Umbilical cord (tissue), 2 donors: ENCODE measurements at places on chromosomes 3 and 15.

DNA sequence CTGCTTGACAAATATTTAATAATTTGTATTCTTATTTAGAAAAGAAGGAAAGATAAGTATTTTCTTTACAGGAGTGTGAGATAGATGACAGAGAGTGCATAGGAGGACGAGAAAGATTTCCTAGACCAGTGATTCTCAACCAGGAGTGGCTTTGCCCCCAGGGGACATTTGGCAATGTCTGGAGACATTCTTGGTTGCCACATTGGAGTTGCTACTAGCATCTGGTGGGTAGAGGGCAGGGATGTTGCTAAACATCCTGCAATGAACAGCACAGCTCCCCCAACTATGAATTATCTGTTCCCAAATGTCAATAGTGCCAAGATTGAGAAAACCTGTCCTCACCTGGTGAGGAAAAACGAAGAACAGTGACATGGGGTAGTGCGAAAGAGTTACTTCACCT, 30.8 kb upstream of the MINAR1 start:
- DNase-seq: no peak

- peak; percentile 78 for DNase-seq
Observed at GRCh38 chr3:64260431-64260830, 35.2 kb upstream of the PRICKLE2 start.

DNA sequence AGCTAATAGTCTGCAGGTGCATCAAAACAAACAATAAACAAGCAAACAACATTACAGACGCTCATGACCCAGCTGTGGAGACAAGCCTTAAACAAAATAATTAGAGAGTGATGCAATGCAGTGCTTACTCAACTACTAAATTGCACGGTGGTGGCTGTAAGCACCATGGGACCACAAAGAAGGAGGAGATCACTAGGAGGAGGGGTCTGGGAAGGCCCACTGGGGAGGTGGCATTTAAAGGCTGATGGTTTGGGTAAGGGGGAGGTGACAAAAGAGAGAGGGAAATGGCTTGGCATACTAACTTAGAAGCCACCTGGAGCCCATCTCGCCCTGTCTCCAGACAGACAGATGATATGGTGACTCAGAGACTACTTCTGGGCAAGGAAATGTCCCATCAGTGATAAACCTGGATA, 516.7 kb downstream of the FOXP1 start:
- no peak for DNase-seq

DNA sequence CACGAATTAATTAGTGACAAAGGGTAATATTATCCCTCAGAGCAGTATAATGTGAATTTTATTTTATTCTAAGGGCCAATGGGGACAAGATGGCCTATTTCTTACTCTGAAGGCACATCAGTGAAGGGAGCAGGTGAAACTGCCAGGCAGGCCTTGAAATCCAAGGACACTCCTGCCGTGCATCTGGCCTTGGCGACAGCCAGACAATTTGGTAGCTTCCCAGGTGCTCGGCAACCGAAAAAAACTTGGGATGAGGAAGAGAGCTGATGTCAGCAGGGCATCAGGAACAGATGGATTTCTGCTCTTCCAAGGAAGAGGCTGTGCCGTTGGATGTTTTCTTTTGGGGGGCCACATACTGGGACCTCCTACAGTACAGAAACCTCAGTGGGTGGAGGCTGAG, 83.2 kb upstream of the ADAMTSL3 start:
- no peak for DNase-seq

DNA sequence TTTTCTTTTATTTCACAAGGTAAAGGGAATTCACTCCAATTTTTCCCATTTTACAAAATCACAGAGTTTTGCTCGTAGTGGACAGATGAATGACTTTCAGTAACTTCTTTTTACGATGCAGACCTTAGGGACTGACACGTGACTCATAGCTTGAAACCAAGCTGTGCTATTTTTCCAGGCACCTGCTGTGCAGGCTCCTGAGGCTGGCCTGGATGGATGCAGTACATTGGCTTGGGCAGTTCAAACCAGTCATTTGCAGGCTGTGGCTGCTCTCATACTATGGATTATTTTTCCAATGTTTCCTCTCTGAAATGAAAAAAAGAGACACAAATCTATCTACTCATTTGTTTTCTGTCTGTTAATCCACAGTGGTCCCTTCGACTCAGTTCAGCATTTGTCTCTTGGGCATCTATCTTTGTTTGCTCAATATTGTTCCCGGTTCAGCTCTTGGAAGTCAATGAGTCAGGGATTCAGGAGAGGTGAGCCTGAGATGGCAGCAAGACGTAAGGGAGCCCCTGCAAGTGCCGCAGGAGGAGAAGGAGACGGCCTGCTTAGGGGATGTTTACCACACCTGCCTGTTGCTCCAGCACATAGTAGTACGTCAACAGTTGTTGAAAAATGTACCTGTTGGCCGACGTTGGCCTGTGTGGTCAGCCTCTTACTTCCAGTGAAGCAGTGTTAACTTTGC, 92.8 kb downstream of the SV2B start:
- DNase-seq: no peak

- no peak for DNase-seq
Observed at GRCh38 chr3:120192159-120192558, 92.9 kb downstream of the GPR156 start.
